ENCODE measurements at places on chromosomes 2 and 18.

DNA sequence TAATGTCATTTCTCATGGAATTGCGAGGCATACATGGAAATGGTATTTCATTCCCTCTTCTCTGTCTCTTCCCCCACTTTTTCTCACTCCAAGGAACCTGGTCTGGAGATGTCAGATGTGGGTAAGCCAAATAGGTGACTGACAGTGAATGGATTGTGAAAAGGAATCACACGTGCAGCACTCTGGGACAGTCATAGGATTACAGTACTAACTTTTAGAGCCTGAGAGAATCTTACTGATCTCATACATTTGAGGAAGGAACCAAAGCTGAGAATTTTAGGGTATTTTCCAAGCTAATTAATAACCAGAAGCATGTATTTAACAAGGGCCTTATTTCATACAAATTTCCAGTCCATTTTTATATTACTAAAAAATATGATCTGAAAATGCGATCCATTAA is 58.1 kb upstream of the ERBB4 start:
- no peak for DNase-seq

DNA sequence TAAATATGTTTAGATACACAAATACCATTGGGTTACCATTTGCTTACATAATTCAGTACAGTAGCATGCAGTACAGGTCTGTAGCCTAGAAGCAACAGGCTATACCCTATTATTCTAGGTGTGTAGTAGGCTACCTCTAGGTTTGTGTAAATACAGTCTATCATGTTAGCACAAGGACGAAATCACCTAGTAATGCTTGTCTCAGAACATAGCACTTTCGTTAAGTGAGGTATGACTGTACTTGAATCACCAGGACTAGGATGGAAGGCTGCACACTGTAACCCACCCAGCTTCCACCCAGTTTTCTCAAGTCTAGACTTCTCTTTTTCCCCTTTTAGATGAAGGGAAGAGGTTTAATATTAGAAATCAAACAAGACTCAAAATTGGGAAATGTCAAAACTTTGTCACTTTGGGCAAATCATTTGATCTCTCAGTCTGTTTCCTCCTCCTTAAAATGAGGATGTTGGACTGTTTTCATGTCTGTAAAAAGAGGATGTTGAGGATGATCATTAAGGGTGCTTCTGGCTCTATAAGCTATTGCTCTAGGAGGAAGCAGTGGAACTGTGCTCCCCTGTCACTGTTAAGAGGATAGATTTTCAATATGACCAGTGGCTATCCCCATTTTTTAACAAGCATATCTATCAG is 3.7 kb upstream of the SOCS6 start:
- no peak for DNase-seq

GRCh38 chr2:234879671-234880455 is 72.0 kb upstream of the SH3BP4 start:
- DNase-seq, result no peak

DNA sequence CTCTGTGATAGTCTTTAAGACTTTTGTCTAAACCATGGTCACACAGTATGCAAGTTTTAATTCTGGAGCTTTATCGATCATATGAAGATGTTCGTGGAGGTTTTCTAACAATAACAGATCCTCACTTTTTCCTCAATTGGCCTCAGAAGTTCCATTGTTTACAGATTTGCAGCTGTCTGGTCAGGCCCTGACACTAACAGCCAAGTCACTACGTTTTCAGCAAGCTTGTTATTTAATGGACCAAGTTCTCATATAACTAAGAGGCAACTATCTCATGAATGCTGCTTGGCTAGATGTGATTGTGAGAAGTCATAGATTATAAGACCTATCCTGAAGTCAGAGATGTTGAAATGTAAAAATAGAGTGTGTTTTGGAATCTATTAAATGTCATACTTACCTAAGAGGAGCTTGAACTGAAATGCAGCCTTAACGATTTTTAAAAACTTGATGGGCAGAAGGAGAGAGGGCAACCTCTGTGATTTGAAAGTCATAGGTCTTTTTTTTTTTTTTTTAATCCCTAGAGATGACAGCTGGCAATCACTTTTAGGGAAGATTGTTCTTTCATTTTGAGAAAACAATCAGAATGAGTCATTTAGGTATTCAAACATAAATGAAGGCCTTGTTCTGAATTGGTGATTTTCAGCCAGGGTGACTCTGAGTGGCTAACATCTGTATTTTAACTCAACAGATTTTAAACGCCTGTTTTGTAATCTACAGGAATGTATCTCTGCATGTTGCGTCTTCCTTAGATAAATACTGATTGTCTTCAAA is 48.4 kb upstream of the NEMP2 start:
- no peak for DNase-seq

- no peak for DNase-seq
Observed at GRCh38 chr2:164898475-164898874, 56.9 kb downstream of the SLC38A11 start.

- no peak for DNase-seq
Observed at GRCh38 chr2:84373391-84373790, 85.7 kb downstream of the SUCLG1 start.

GRCh38 chr2:42910645-42911405 is 118.4 kb upstream of the HAAO start:
- no peak for DNase-seq
